Stimulated activated CD8-positive, alpha-beta memory T cell treated with anti-CD3 and anti-CD28 coated beads, Interleukin-4, amount 100 ng/mL, for 4 hours (primary cell): ENCODE measurements at places on chromosomes 5 and 9.
A peak's percentile ranks its signal among the peaks of the same experiment; 100 is the strongest.

- DNase-seq = peak; percentile 4
Observed at GRCh38 chr9:131310833-131311554, 21.5 kb downstream of the PLPP7 start.

GRCh38 chr5:38719916-38720315 is 125.9 kb upstream of the OSMR start:
- DNase-seq = no peak

DNA sequence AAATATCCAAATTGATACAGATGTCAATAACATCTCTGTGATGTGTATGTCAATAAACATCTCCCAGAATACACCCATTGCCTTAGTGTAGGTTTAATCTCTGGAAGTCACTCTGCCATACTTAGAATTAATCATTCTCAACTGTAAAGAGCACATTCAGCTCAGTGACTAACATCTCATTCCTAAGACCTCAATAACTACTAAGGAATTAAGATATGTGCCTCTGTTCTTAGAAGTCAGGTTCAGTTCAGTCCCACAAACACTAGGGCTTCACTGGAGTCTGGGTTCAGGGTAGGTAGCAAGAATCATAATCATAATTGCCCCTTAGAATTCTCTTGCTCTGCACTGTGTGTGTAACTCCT is 31.7 kb downstream of the UGCG start:
- DNase-seq = no peak

DNA sequence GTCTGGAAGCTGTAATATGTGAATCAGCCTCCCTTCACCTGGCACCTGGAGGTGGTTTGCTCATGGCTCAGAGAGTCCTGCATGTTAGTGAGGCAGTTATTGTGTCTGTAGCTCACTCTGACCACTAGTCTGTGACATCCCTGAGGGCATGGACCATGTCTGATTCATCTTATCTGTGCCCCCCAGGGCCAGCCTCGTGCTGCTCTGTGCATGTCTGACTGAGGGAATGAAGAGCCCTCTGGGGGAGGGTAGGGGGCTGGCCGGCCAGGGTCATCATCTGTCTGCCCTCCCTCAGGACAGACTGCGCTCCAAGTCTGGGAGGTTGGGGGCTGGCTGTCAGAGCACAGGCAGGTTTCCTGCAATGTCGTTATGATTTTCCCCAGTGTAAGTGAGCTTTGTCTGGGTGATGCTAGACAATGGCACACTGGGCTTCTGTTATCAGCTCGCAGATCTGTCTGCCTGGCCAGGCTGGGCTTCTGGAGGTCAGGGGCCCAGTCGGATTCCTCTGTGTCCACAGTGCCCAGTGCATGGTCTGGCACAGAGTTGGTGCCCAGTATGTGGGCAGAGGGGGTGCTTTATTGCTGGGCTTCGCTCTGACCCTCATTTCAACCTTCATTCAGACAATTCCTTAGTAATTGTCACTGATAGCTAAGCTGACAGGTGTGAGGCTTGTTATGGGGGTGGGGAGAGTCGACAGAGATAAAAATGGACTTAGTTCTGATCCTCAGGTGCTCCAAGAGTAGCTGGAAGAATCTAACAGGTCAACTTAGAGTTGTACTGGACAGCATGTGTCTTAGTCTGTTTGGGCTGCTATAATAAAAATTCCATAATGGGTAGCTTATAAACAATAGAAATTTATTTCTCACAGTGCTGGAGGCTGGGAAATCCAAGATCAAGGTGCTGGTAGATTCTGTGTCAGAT is 85.7 kb upstream of the SHB start:
- no peak for DNase-seq

DNA sequence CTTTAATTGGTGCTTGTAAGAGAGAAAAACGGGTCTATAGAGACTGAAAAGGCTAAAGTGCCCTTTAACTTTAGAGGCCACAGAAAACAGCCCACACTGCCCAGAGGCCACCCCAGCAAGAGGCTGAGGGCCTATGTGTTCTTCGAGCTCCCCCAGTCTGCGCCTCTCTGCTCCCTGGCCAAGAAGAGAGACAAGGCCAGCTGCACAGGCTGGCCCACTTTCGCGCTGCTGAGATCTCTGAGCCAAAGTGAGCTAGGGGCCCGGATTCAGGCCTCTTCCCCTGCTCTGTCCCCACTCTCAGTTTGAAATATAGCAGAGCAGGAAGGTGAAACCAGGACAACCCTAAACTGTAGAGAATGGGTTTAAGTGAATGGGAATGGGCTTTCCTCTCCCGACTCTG is 132.0 kb upstream of the TRIM32 start:
- no peak for DNase-seq

- DNase-seq = no peak
Observed at GRCh38 chr5:33073881-33074327, 362.8 kb downstream of the NPR3 start.

DNA sequence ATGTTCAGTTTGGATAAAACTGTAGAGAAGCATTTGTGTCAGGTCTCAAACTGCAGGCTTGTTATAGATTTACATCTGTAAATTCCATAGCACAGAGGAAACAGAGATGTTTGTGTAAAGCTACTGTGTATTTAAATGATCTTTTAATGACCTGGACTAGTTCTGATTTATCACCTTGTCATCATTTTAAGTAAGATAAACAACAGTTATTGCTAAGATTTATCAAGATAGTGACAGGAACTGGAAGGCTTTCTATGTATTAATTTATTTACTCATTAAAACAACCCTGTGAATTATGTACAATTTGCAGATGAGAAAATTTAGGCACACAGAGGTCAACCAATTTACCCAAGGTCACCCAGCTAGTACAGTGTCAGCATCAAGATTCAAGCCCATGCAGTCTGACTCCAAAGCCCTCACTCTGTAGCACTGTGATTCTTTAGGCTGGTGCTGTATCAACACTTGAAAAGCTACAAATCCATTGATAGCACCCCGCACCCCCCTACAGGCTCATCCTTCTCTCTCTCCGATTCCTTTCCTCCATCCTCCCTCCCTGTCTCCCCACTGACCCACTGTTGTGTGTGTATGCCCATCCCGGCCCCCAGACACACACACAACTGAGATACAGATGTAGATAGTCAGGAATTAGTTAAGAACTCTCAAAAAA is 184.5 kb downstream of the FBN2 start:
- DNase-seq = no peak

DNA sequence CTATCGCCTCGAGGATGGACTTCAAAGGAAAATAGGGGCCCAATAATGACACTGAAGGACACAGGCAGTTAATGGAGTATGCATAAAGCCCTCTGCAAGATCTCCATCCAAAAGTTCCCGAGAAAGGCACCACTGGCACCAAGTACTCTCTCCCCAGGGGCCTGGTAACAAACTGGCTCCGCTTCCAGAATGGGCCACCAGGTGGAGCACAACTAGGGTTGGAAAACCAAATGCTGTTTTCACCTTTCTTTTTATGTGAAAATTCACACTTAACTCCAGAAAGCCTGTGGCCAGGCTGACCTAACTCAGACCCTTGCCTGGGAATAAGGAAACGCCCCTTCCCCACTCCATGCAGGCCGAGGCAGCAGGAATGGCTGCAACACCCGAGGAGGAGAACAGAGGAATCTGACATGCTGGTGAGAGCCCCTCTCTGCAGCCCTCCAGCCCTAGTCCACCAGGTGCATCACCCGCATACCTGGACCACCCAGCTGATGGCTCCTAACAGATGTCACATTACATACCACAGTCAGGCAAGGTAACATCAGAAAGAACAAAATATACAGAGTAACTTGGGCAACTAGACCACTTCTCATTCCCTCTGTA is 42.8 kb downstream of the CAMSAP1 start:
- peak; percentile 38 for DNase-seq

- no peak for DNase-seq
Observed at GRCh38 chr5:109411627-109412026, 1.9 kb upstream of the PJA2 start.

DNA sequence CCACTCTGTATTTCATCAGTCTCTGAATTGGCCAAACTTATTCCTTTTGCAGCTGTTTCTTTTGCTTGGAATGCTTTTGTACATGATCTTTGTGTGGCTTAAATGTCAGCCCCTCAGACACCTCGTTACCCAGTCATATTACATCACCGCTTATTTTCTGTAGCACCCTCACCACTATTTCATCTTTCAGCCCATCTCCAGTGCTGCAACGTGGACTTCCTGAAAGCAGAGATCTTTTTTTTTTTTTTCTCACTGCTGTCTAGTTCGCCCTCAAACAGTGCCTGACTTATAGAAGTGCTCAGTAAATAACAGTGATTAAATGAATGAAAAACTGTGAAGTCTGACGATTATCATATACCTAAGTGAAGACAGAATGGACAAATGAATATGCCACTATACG is 835 bp downstream of the SRA1 start:
- DNase-seq = no peak

DNA sequence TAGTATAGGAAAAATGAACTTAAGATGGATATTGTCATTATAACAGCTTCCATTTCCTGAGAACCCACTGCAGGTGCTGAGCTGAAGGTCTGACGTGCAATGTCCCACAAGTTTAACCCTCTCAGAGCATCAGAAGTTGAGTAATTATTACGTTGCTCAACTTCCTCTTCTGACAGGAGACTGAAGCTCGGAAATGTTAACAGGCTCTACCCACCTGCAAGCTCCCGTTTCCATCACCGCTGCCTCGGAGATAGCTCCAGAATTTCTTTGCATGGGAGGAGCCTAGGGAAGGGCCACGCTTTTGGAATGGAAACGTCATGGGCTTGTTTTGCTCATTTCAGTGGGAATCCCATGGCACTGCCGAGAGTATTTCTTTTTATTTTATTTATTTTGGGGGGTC is 1.0 kb upstream of the NTMT1 start:
- no peak for DNase-seq

GRCh38 chr5:53874409-53874808 is 314.0 kb downstream of the NDUFS4 start:
- no peak for DNase-seq

GRCh38 chr9:89234205-89235067 is 55.8 kb upstream of the SHC3 start:
- DNase-seq = no peak

- no peak for DNase-seq
Observed at GRCh38 chr9:27939186-27939585, 365.9 kb upstream of the C9orf72 start.
